ENCODE measurements at places on chromosomes 13 and 19.

GRCh38 chr13:98783856-98784478 is 31.5 kb upstream of the SLC15A1 start:
- DNase-seq, result no peak

DNA sequence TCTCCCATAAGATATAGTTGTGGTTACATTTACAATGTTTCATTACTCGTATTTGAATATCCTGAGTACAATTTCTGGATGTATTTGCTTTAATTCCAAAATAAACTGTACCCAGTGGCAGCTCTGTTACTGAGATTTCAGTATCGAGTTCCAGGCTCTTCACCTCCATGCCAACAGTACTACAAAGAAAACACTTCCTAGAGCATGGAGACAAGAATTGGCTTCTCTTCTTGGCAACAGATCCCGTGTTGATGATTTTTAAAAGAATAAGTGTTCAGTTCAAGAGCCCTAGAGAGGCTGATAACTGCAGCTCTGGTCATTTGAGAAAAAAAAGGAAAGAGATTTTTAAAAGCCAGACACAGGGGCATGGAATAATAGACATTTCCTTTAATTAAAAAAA is 302.8 kb downstream of the EFNB2 start:
- DNase-seq, result no peak

DNA sequence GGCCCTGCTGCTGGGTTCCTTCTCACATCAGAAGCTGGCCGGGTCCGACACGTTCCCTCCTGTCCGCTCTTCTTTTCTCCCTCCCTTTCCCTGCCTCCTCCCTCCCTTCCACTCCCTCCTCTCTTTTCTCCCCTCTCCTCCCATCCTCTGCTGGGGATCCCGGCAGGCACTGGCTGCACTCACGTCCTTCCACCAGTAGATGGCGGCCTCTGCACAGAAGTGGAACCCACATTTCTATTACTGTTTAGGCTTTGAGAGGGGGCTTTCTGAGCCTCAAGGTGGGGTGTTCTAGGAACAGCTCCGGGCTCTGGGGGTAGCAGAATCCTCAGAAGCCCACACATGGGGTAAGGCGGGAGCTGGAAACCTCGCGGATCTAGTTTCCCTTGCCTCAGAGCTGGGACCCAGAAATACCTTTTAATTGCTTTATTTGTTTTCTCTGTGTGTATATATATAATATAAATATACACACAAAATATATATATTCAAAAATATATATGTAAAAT is 294.2 kb downstream of the ZNF536 start:
- DNase-seq, result no peak

DNA sequence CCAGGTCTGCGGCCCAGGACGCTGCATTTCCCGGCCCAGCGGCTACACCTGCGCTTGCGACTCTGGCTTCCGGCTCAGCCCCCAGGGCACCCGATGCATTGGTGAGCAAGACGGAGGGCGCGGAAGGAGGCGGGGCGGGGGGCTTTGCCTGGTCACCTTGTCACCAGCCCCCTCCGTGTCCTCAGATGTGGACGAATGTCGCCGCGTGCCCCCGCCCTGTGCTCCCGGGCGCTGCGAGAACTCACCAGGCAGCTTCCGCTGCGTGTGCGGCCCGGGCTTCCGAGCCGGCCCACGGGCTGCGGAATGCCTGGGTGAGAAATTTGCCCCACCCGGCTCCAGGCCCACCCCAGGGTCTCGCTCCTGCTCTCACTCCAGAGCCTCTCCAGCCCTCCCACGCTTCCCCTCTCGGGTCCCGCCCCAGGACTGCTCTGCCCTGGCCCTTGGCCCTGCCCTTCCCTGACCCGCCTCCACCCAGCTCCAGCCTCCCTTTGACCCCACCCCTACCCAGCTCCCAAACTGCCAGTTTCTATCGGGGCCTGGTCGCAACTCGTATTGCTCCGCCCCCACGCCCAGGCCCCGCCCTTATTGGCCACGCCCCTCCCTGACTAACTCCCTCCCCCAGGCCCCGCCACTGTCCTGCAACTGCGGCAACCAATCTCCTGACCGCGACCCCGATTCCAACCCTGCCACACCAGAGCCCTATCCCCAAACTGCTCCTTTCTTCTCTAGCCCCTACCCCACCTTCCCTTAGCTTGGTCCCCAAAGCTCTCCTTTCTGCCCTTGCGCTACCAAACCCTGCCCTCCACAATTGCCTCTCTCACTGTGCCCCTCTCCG is 8.6 kb downstream of the LTBP4 start:
- peak; percentile 94 for DNase-seq

- DNase-seq, result peak; percentile 16
These were observed 148.9 kb upstream of the VSTM2B start for GRCh38 chr19:29376855-29377354.

- no peak for DNase-seq
These were observed 19.9 kb downstream of the ZNF574 start for GRCh38 chr19:42095814-42096230.

DNA sequence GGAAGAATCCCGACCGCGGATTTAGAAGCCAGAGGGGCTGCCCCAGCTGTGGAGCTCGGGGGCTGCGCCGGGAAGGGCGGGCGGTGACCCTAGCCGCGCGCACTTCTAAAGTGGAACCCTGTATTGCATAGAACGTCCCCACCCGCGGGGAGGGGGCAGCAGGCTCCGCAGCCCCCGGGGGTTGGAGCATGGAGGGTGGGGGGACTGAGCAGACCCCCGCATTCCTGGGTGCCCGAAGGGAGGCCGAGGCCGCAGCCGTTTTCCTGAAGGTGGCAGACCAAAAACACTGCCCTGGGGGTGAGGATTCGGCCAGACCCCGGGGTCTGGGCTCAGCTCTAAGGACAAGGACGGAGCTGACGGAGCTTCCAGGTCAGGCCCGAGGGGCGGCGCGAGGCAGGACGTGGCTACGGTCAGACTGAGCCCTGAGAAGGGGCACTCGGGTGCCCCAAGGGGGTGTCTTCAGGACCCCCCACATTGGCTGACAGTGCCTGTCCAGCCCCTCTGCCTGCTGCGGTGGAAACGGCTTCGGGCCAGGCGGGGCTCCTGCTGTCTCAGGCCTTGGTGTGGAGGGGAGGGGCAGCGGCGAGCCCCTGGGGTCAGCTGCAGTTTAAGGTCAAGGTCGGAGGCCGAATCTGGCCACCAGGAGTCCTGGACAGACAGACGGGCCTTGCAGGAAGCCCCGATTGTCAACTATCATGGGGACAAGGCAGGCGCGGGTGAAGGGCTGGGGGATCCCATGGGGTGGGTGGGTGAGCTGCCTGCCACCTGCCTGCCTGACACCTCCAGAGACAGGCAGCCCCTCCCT is 12.6 kb downstream of the MKNK2 start:
- no peak for DNase-seq

GRCh38 chr13:78341032-78341431 is 262.3 kb downstream of the POU4F1 start:
- no peak for DNase-seq

All from right atrium auricular region (tissue), 2 donors.